Memory B cell (primary cell): ENCODE measurements at places on chromosomes 13 and 19.
A peak's percentile ranks its signal among the peaks of the same experiment; 100 is the strongest.

GRCh38 chr19:2455851-2456570, 748 bp downstream of the LMNB2 start:
- peak; percentile 63 for DNase-seq

GRCh38 chr13:95713651-95714050, 36.7 kb downstream of the DNAJC3 start:
- no peak for DNase-seq

GRCh38 chr13:30038884-30039283, 188.5 kb upstream of the UBL3 start:
- DNase-seq: no peak

DNA sequence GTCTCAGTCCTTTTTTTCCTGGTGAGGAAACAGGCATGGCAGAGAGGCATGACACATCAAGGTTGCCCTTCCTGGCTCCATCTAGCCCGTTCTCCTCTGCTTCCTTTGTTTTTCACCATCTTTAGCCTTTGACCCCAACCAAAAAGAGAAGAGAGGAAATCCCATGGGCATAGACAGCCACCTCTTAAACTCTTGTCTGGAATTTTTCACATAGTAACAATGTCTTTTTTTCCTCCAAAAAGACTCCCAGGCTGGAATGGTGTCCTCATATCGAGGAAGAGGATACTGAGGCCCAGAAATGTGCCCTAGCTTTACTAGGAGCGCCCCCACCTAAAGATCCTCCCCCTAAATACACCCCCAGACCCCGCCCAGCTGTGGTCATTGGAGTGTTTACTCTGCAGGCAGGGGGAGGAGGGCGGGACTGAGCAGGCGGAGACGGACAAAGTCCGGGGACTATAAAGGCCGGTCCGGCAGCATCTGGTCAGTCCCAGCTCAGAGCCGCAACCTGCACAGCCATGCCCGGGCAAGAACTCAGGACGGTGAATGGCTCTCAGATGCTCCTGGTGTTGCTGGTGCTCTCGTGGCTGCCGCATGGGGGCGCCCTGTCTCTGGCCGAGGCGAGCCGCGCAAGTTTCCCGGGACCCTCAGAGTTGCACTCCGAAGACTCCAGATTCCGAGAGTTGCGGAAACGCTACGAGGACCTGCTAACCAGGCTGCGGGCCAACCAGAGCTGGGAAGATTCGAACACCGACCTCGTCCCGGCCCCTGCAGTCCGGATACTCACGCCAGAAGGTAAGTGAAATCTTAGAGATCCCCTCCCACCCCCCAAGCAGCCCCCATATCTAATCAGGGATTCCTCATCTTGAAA, at the start of gene GDF15:
TSS of gene GDF15 (plus strand) at position 484 of the 868 bp plus-strand sequence. CDS start at position 516, 32 bp downstream.
- peak; percentile 28 for DNase-seq

DNA sequence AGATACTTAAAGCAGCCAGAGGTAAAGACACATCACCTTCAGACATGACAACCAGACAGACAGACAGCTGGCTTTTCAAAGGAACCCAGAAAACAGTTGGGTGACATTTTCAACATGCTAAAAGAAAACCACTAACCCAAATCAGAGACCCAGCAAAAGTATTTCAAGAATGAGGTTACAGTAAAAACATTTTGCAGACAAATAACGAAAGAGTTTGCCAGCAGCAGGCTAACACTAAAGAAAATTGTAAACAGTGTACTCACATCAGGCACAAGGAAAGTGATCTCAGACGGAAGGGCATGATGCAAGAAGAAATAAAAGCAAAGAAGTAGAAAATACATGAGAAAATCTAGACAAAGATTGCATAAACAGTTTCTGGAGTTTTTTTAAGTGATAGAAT, 46.4 kb downstream of the AP1M1 start:
- no peak for DNase-seq

DNA sequence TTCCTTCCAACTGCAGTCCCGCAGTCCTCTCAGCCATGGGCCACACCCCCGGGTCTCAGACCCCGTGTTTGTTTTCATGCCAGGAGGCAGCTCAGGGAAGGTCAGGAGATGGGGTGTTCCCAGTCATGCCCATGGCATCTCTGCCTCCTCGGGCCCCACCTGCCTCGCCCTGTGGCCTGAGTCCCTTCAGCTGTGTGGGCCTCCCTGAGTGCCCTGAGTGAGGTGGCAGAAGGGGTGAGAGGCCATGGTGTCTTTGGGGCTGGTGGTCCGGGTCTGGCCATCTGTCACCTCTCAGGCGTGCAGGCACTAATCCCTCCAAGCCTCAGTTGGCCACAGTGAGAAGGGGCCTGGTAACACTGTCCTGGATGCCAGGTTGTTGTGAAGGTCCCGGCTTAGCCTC, 10.9 kb upstream of the KDM4B start:
- no peak for DNase-seq

DNA sequence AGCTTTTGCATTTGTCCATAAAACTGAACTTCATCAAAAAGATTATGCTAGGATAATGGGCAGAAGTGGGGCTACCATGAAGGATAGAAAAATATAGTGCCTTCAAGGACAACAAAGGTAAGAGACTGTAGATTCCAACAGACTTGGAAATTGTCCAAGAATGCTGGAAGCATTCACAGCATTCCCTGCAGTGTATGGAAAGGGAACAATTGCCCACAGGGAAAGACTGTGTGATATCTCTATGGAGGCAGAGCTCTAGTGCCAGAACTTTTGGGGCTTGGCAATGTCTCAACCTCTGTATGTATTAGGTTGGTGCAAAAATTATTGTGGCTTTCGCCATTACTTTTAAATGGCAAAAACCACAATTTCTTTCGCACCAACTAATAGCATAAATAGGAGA, 1598.8 kb upstream of the MIR17HG start:
- no peak for DNase-seq

DNA sequence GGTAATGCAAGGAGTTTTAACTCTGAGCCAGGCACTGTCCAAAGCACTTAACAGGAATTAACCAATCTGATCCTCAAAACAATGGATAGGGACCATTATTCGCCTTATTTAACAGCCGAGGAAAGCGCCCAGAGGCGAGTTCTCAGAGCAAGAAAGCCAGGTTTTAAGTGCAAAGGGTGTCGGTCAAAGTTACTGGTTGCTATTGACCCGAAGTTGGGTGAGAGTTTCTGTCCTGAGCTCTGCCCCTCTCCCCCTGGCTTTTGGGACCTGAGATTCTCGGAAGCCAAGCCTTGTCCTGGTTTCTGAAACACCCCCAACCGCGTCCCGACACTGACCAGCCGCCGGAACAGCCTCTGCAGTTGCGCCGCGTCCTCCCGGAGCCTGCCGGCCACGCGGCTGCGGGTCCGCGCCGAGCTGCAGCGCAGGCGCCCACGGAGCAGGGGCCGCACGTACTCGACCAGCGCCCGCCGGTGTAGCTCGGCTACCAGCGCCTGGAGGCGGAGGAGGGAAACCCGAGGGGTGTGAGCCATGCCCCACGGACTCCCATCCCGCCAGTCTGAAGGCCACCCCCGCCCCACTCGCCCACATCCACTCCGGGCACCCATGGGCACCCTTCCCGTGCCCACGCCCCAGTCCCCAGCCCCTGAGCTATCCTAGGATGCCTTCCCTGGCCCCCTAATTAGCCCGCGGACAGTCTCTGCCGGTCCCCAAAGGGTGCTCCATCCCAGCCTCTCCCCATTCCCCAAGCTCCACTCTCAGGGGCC, 27.8 kb downstream of the EXOC3L2 start:
- DNase-seq: no peak

DNA sequence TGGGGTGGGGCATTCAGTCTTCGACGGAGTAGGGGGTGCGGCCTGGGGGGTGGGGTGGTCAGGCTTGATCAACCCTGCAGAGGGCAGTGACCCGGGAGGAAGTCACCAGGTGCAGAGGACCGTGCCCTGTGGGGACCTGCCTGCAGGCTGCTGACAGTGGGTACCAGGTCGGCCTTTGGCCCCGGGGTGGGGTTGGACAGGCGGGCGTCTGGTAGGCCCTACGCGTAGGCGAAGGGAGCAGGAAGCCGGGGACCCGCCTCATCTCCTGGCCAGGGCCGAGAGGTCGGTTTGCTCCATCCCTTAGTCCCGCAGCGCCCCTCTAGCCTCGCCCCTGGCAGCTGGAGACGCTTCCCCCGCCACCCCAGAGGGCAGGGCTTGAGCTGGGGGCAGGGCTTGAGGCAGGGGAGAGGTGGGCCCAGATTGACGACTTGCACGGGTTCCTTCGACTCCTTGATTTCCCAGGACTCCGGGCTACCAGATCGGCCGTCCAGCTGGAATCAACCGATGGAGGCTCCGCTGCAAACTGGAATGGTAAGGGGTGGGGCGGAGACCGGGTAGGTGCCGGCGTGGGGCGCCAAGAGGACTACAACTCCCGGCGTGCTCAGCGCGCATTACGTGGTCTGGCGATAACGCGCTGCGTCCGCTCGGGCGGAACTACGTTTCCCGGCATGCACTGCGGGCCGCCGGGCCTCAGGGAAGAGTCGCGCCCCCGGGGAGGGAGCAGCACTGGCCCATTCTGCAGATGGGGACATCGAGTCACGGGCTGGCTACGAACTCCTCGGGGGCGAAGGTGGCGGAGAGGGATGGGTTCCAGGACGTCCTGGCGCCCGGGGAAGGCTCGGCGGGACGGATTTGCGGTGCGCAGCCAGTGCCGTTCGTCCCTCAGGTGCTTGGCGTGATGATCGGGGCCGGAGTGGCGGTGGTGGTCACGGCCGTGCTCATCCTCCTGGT, at the start of gene PNPLA6:
TSS of gene PNPLA6 (plus strand) at position 671 of the 951 bp plus-strand sequence. CDS start at position 743, 72 bp downstream.
- DNase-seq: peak; percentile 92

DNA sequence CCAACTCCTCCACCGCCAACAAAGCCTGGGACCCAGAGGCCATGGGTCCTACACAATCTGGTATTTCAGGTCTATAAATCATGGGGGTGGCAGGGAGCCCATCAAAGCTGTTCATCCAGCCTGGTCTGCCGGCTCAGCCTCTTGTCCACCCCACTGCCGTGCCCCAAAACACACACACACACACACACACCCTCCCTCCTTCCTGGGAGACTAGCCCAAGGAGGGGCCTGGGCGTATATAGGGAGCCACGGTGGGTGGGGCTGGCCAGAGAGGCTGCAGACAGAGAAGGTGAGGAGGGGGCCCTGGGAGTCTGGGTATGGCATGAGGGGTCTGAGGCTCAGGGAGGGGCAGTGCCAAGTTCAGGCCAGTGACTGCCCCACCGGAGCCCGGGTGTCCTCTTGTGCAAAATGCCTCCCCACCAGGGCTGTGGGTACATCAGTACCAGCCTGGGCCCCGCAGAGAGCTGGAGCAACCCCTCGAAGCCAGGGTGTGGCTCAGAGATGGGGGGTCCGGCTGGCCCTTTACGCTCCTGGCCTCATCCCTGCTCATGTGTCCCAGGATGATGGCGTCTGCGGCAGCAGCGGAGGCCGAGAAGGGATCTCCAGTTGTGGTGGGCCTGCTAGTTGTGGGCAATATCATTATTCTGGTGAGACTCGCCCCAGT, at the start of gene UPK1A:
TSS of gene UPK1A (plus strand) at position 267 of the 663 bp plus-strand sequence. CDS start at position 563, 296 bp downstream.
- DNase-seq: no peak

DNA sequence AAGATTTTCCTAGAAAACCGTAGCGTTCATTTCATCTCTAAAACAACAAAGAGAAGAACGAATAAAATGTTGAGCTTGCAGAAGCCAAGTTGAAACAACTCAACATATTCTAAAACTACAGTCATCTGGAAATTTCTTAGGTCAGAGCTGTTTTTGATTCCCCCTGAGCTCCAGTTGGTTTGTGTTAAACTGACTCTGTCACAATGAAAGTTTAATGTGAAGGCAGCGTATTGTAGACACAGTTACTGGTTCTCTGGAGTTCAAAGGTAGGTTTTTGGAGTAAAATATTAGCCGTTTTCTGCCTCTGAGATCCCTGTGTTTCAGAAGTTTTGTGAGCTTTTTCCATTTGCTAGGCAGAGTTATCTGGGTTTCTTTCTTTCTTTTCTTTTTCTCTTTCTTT, 2.2 kb downstream of the ARHGEF7 start:
- no peak for DNase-seq

- no peak for DNase-seq
These were observed 68.3 kb upstream of the RXFP2 start for GRCh38 chr13:31670831-31671617.

- DNase-seq: no peak
These were observed 3.3 kb downstream of the MLLT1 start for GRCh38 chr19:6276447-6276846.

- no peak for DNase-seq
These were observed 624.9 kb upstream of the PCDH9 start for GRCh38 chr13:67854990-67855389.

- DNase-seq: no peak
These were observed 89.9 kb downstream of the STK24 start for GRCh38 chr13:98487016-98487415.

DNA sequence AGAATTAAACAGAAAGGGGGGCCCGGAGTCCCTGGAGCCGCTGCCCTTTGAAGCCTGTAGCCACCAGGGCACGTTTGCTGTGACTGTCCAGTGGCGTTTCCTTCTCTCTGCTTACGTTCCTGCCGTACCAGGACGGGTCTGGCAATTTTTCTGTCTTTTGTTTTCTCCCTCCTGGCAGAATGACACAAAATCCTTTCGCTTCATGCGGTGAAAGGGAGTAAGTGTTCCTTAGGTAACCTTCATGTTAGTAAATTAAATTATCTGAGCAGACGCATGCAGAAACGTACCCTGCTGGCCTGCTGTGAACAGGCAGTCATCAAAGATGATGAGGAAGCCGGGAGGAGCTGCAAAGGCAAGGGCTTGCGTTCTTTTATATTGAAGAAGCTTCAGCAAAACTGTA, 299.3 kb upstream of the ARGLU1 start:
- DNase-seq: no peak

- no peak for DNase-seq
These were observed 107.4 kb upstream of the SLC7A1 start for GRCh38 chr13:29702912-29703351.

- peak; percentile 9 for DNase-seq
These were observed 36.3 kb upstream of the RCBTB2 start for GRCh38 chr13:48569104-48569666.

GRCh38 chr19:47824396-47824795, 2.7 kb downstream of the CRX start:
- no peak for DNase-seq

- DNase-seq: peak; percentile 73
These were observed 53.1 kb upstream of the SERPINE3 start for GRCh38 chr13:51286135-51287002.

GRCh38 chr19:44957526-44957925, 2.3 kb downstream of the CLPTM1 start:
- DNase-seq: no peak

- no peak for DNase-seq
These were observed 143.3 kb upstream of the FREM2 start for GRCh38 chr13:38543561-38543960.

- DNase-seq: no peak
These were observed at the start of gene OR7D2 for GRCh38 chr19:9178901-9179300. Gene OR7D2 (plus strand): TSS chr19:9178979. CDS start chr19:9185782, 6,803 bp downstream.
